ENCODE measurements at places on chromosomes 5 and 9.

DNA sequence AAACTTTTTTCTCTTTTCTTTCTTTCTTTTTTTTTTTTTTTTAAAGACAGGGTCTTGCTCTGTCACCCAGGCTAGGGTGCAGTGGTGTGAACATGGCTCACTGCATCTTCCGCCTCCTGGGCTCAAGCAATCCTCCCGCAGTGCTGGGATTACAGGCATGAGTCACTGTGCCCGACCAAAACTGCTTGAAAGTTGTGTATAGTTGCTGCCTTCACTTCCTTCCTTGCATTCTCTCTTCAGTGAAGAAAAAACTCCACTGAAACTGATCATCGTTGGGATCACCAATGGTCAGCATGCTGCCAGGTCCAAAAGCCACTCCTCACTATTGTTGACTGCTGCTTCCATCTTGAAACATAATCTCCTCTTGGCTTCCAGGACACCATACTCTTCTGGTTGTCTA is 66.6 kb upstream of the CTNNA1 start:
- no peak for DNase-seq

- no peak for DNase-seq
Measured at GRCh38 chr9:105173826-105174225, 70.6 kb upstream of the SLC44A1 start.

DNA sequence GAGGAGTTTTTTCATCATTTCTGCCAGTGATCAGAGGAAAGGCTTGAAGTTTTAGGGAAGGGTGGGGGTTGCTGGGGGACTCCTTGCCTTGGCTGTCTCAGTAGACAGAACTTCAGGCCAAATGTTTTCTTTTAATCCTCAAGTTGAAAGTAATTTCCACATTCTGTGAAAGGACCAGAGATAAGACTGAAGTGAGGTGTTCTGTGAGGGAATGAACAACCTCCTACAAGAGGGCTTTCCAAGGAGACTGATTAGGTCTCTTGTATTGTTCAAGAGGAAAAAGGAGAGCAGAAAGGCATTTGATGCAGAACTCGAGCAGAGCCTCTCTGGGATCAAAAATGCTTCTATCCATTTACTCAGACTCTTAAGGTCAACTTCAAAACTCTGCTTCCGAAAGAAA is 282.1 kb upstream of the ATP10B start:
- DNase-seq: no peak

- DNase-seq: peak; percentile 36
Measured at GRCh38 chr9:87678650-87679355, 47.1 kb upstream of the CTSL start.

- no peak for DNase-seq
Measured at GRCh38 chr5:17882760-17883488, 248.7 kb downstream of the TAF11L14 start.

GRCh38 chr5:6493681-6494454 is 45.2 kb downstream of the UBE2QL1 start:
- DNase-seq: no peak

DNA sequence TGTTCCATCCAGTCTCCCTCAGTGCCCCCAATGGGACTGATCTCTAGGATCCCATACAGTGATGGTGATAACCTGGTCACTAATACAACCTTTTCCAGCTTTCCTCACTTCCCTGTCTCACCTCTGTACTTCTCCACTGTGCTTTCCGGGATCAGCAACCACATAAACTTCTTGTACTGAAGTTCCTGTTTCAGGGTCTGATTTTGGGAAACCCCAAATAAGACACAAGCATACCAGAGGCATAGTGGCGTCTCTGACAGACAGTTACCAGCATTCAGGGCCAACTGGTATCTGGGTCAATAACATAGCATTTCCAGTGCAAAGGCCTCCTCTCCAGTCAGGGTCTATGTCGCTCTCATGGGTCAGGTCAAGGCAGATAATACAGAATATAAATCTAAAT is 64.3 kb downstream of the GLDC start:
- no peak for DNase-seq

GRCh38 chr5:1771149-1772065 is 28.2 kb downstream of the MRPL36 start:
- no peak for DNase-seq

- no peak for DNase-seq
Measured at GRCh38 chr5:122668552-122668951, 106.3 kb upstream of the SNX2 start.

- DNase-seq: no peak
Measured at GRCh38 chr5:57552033-57552432, 69.4 kb upstream of the ACTBL2 start.

DNA sequence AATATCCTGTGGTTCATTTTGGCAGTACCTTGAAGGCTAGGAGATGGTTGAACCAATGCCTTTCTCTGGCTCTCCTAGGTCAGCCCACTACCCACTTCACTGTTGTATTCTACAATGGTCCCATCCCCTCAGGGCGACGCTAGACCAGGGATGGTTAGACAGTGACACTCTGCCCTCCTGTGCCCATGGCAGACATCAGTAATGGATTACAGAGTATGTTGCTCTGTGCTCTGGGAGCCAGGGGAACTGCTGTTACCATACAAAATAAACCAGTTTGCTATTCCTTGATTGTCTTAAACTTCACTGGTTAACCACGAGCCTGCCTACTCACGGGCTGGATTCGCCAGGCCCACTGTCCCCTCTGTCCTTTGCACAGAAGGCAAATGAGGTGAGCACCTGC is 33.7 kb downstream of the NCS1 start:
- DNase-seq: no peak

DNA sequence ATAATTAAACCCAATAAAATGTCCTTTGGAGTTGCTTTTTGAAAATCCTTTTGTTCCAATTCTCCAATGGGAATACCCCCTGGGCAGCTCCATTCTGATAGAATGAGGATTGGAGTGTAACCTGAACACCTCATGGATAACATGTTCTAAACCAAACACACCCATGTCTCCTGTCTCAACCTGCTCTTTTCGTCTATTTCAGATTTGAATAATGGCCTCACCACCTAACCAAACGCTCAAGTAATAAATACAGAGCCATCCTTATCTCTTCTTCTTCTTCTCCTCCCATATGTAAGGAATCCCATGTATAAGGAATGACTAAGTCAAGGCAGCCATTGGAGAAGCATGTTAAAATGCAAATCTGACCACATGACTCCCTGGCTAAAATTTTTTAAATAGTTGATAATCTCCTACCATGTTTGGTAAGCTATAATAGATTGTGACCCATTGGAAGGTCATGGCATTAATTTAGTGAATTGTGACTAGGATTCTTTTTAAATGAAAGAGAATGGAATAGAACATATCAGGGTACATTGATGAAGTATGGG is 26.0 kb downstream of the ELL2 start:
- no peak for DNase-seq

DNA sequence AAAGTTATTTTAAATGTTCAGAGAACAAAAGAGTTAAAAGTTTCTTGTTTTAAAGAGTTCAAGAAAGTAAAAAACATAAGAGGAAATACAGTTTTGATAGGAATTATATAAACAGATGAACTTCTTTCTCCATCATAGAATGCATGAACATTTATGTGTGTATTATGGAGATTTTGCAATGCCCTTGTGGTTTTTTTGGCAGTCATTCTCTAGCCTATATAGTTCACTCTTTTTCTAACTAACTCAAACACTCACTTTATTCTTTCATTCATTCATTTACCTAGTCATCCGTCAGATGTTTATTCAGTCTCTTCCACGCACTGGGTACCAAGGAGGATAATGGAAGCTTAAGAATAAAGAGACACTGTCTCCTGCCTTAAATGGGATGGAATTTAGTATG is 195.9 kb upstream of the VLDLR start:
- no peak for DNase-seq
